Cerebellar nuclear complex (tissue), 1 donor: ENCODE measurements at places on chromosomes 4 and X.

DNA sequence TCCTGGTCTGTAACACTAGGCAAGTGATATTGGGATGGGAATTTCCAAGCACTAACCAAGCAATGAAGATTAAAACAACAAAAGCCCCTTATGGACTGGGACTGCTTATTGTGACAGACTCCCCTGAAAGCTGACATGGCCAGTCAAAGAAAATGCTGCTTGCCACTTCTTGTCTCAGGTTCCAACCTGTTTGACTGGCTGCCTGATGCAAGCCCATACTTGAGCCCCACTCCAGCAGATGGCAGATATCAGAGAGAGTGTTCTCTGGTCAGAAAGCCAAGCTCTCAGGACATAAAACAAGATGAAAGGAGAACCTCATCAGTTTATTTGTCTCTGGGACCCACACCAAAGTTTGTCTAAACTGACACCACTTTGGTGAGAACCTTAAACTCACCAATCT is 15.5 kb upstream of the IGBP1 start:
- DNase-seq = no peak

DNA sequence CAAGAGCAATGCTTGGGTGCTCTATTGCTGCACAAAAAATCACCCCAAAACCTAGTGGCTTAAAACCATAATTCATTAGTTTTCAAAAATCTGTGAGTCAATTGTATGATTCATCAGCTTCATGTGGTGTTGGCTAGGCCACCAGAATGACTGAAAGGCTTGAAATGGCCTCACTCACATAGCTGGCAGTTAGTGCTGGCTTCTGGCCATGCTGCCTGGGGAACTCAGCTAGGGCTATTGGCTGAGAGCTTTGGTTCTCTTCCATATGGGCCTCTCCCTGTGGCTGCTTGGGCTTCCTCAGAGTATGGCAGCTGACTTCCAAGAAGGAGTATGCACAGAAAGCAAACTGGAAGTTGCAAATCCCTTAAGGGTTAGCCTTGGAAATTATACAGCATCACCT is 3.1 kb upstream of the MTMR1 start:
- no peak for DNase-seq

DNA sequence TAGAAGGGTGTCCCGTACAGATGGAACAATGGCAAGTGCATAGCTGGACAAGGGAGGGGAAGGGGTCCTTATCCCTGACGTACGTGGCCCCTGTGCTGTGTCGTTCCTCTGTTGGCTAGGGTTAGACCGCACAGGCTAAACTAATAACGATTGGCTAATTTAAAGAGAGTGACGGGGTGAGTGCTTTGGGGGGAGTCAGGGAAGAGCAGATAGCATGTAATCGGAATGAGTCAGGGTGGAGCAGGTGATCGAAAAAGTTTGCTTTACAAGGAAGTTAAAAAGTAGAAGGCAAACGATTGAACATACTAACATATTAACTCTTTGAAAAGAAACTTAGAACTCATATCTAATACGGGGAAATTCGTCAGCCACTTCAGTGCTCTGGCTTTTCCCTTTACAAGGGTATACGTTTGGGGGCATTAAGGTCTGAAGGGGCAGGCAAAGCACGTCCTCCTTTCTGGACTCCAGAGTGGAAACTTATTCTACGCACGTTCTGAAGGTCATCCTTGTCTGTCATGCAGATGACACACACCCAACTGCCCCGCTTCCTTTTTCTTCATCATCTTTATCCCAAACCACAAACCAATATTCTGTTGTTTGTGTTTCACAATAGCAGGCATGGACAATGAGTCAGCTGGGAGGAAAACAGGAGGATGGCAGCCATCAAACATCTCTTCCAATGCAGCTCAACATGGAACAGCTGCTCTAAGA is 10.2 kb upstream of the CRLF2 start:
- DNase-seq = no peak

DNA sequence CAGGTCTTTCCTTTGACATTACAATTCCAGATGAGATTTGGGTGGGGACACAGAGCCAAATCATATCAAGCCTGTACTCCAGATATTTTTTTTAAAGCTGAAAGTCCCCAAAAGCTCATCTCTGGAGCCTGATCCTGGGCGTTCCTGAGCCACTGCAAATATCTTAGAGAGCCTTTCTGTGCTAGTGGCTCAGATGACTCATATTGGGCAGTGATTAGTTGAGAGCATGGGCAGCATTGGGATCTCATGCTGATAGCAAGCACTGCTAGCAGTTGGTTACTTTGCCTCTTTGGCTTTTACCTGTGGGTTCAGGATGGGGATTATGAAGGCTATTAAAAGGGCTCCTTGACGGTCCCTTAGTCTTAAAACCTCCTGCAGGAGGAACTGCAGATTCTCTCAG is 51.4 kb upstream of the SCRG1 start:
- no peak for DNase-seq

DNA sequence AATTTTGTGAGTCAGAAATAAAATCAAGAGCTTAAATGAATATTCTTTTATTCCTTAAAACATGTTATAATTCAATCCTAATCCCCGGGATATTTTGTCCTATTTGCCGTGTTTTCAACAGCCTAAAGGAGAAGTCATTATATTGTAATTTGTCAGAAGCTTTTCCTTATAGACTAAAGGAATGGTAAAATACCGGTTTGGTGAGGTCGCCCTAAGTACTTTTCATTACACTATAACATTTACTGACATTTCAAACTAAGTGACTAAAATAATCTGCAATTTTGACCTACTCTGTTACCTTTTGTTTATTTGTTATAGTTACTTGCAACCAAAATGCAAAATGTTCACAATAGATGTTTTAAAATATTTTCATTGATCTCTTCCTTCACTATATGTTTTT is 8.8 kb downstream of the DCLK2 start:
- DNase-seq = no peak

- DNase-seq = no peak
Measured at GRCh38 chr4:149986917-149987316, 91.3 kb upstream of the DCLK2 start.

DNA sequence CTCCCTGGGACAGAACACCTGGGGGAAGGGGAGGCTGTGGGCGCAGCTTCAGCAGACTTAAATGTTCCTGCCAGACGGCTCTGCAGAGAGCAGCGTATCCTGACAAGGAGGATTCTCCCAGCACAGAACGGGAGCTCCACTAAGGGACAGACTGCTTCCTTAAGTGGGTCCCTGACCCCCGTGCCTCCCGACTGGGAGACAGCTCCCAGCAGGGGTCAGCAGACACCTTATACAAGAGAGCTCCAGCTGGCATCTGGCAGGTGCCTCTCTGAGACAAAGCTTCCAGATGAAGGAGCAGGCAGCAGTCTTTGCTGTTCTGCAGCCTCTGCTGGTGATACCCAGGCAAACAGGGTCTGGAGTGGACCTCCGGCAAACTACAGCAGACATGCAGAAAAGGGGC is 44.5 kb upstream of the FAAH2 start:
- DNase-seq = no peak

DNA sequence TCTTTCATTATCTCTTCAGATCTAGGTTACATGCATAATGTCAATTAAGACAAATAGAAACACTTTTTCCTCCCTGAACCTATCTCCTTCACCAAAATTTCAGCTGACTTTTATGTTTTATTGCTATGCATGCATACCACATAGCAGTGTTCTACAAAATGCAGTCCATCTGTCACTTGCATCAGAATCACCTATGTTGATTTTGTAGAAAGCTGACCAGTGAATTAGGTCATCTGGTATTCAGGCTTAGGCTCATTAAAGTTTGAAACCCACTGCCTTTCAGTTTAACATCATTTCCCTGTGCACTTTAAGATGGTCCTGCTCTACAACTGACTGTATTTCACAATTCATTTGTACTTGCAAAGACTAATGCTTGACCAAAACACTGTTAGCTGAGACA is 277.9 kb downstream of the CFAP299 start:
- DNase-seq = no peak

GRCh38 chr4:40265910-40266274 is 69.1 kb downstream of the RHOH start:
- no peak for DNase-seq

DNA sequence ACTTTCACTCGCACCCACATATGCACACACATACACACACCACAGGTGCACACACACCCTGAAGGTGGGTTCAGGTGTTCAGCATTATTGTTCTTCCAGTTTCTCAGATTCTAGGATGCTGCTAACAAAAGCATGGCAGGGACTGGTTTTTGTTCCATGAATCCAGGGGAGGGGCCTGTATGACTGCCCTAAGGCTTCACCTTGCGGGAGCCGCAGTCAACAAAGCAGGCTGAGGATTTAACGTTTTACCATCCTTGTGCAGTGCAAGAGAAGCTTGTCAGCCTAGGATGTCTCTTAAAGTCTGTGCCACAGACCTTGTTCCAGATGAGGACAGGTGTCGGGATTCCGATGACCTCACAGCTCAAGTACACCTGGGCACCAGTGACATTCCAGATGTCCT is 61.8 kb downstream of the POLR2B start:
- no peak for DNase-seq

GRCh38 chrX:133726642-133727041 is 258.8 kb downstream of the GPC3 start:
- no peak for DNase-seq

GRCh38 chrX:68498044-68498507 is 775 bp upstream of the YIPF6 start:
- no peak for DNase-seq
